ENCODE measurements at places on chromosomes 11 and 22.

GRCh38 chr11:61752117-61752924 lies at the start of gene MYRF:
MYRF (plus strand) TSS chr11:61752636; CDS start chr11:61752745, 109 bp downstream.
- peak; percentile 4 for DNase-seq

DNA sequence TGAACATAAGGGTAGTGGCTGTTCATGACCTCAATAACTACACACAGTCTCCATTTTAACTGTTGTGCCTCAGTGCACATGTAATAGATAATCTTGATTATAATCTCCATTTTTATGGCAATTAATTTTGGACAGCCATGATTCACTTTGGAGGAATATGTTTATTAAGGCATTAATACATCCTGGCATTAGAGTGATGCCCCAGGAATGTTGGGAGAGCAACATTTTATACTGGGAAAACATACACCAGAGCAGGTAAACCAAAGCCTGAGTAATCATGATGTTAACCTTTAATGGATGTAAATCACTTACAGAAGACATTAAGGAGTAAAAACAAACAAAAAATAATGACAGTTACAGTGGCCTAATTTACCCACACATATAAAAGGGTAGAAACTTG lies 886.3 kb upstream of the RAG2 start:
- no peak for DNase-seq

- DNase-seq = no peak
Observed at GRCh38 chr11:95545116-95545875, 244.3 kb downstream of the FAM76B start.

DNA sequence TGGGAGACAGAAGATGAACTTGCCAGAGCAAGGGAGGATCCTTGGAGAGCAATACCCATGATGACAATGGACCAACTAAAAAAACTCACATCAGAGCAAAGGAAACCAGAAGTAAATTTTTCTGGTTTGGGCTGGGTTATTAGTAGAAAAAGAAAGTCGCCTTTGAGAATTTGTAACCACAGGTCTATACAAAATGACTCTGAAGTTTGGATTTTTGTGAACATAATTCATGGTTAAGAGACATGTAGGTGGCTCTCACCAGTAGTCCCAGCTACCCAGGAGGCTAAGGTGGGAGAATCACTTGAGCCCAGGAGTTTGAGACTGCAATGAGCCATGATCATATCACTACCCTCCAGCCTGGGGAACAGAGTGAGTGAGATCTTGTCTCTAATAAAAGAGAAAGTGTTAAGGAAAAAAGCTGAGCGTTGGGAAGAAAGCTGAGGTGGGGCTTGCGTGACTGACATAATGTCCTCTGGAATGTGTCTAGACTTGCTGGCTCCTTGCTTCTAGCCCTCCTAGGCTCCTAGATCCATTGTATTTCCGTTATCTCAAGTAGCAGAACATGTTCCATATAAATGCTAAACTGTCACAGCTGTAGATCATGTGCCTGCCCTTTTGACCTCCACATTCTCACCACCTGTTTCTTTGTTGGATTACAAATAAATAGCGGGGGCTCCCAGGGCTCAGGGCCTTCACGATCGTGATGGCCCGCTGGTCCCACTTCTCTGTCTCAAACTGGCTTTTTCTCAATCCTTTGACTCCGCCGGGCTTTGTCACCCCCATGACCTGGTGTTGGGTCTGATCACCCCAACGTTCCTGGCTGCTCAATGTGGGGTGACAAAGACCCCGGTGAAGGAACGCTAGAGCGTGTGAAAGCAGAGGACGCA lies 56.2 kb upstream of the SC5D start:
- no peak for DNase-seq

DNA sequence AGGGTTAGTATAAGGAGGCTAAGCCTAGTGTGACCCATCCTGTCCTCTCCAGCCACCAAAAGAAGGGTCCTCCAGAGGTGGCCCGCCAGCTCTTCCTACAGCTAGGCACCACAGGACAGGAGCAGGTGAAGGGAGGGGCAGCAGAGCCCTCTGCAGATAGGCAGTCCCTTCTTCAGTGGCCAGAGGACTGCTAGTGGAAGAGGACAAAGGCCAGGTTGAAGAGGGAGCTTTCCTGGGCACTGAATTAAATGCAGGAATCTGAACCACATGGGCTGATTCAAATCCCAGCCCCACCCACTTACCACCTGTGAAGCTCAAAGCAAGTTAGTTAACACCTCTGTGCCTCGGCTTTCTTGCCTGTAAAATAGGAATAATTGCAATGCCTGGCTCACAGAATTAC lies 409.5 kb downstream of the NXPE2 start:
- DNase-seq = no peak

DNA sequence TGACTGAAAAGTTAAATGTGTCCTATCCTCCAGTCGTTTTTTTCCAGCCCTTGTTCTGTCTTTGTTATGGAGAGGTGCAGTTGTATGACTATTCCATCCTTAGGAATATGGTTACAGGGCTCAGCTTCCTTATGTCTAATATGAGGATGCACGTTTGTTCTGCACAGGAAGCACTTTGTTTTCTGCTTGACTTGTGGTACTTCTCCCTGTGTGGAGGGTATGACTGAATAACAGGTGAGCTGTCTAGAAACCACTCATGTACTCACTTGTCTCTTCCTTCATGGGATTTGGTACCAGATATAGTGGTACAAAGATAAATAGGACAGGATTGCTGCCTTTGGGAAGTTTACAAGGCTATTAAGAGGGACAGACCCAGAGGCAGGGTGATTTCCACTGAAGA lies 17.4 kb downstream of the CABIN1 start:
- no peak for DNase-seq

DNA sequence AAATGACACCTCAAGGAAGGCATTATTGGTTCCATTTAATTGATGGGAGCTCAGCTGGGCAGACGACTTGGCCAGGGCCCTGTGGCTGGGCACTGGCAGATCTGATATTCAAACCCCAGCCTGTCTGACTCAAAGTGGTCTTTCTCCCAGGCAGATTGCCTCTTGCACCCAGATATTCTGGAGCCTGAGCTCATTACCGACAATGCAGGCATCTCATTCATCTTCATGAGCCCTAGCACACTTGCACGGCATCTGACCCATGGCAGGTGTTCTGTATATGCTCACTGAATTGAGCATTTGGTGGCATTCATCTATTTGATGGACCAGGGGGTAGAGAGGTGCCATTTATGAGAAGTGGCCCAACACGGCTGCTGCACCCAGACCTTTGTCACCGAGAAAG lies 193.1 kb downstream of the DSCAML1 start:
- DNase-seq = no peak

DNA sequence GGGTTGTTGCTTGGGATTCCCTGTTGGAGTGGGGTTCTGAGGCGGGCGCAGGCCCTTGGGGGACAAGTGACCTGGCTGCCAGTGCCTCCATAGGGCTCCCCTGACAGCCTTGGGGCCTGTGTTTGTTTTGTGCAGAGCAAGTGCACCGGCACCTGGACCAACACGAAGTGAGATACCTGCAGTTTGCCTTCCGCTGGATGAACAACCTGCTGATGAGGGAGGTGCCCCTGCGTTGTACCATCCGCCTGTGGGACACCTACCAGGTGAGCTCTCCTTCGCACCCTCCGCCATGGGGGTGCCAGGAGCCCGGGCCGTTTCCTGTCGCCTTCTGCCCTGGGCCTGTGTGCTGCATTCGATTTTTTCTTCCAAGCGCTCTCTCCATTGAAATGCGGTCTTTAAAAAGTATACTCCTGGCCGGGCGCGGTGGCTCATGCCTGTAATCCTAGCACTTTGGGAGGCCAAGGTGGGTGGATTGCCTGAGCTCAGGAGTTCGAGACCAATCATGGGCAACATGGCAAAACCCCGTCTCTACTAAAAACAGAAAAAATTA lies 274.6 kb downstream of the TBC1D22A start:
- DNase-seq = no peak

- DNase-seq = no peak
Observed at GRCh38 chr11:34284156-34284555, 73.7 kb downstream of the ABTB2 start.

GRCh38 chr11:105156231-105156630 lies 16.7 kb upstream of the CARD18 start:
- no peak for DNase-seq

GRCh38 chr11:123233280-123233974 lies 38.4 kb upstream of the CLMP start:
- DNase-seq = no peak

DNA sequence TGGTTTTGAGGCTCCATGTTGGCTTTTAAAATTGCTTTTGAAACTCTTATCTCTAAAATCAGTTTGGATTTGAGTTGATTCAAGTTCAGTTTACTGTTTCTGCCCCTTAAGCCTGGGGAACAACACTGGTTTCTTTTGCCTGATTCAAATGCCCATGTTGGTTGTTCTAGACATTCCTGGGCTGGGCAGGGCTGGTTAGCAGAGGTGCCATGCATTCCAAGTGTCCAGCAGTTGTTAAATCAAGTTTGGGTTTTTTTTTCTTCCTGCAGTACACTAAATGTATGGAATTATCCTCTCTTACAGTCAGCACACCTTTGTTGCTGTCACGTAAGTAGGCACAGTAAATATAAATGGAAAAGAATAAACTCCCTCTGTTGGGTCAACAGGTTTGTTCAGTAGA lies 67.2 kb upstream of the MTMR2 start:
- no peak for DNase-seq

- DNase-seq = no peak
Observed at GRCh38 chr11:2767801-2768200, 68.0 kb upstream of the KCNQ1OT1 start.

- DNase-seq = no peak
Observed at GRCh38 chr11:132093536-132094259, 723.3 kb downstream of the NTM start.

DNA sequence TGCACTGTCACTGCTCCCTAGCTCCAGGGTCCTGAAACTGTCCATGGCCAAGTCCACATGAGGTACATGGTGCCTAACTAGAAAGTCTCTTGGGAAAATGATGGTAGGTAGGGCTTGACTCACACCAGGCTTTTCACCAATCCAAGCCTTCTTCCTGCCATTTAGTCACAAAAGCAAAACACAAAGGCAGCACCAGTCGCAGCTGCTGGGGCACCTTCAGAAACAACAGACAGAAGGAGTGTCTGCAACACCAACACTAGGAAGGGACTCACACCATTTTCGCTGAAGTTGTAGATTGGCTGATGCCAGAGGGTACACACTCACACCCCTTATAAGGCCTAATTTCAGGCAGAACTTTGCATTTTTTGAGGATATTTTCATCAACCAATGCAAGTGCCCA lies 55.7 kb downstream of the SYTL2 start:
- DNase-seq = no peak

DNA sequence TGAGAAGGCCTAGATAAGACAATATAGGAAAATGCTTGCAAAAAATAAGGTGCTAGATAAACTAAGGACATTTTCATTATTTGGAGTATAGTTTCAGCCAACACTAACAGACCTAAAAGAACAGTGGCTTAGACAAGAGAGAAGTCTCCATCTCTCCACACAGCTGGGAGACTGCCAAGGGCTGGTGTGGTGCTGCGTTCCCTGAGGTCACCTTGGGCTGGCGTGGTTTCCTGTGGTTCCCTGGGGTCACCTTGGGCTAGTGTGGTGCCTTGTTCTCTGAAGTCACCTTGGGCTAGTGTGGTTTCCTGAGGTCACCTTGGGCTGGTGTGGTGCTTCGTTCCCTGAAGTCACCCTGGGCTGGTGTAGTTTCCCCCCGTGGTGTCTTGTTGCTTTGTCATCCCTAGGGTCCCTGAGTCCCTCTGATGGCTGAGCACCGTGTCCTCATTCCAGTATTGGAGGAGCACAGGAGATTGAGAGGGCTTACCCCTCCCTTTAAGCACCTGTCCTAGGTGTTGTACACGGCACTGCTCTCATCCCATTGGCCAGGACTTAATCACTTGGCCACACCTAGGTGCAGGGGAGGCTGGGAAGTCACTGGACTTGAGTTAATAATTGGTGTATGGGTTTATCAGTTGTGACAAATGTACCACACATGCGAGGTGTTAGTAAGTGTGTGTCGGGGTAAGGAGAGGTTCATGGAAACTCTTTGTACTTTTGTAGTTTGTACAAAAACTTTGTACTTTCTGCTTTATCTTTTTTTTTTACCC lies 14.9 kb downstream of the SAMM50 start:
- no peak for DNase-seq

DNA sequence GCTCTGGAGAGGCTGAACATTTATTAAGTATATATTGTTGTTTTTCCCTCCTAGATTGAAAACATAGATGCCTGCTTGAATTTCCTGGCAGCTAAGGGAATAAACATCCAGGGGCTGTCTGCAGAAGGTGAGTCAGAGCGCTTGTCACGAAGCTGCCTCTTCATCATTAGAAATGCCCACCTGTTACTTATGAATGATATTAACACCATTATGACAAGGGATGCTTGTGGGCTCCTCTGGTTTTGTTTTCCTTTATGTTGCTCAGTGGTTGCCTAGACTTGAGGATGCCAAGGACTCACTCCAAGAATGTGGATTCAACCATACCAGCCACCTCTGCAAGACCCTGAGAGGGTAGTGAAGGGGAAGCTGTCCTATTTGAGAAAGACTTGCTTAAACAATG lies 156.2 kb downstream of the NAV2 start:
- no peak for DNase-seq

GRCh38 chr11:75639762-75640181 lies 29.1 kb downstream of the MAP6 start:
- no peak for DNase-seq

GRCh38 chr11:47189100-47189834 lies 3.0 kb upstream of the PACSIN3 start:
- no peak for DNase-seq

GRCh38 chr11:69131644-69132300 lies 24.0 kb upstream of the SMIM38 start:
- no peak for DNase-seq

DNA sequence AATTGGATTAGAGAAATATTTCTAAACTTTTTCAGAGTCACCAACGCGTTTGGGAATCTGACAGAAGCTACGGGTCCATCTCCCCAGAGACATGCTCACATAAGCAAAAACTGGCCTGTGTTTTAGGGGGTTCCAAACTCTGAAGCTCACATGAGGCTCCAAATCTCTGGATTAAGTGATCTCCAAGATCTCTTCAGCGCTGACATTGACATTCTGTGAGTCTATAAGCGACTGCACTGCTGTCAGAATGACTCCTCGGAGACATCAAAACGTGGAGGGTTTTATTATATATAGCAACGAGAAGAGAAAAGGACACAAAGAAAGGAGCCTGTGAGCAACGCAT lies 642 bp upstream of the SIK2 start:
- DNase-seq = no peak

DNA sequence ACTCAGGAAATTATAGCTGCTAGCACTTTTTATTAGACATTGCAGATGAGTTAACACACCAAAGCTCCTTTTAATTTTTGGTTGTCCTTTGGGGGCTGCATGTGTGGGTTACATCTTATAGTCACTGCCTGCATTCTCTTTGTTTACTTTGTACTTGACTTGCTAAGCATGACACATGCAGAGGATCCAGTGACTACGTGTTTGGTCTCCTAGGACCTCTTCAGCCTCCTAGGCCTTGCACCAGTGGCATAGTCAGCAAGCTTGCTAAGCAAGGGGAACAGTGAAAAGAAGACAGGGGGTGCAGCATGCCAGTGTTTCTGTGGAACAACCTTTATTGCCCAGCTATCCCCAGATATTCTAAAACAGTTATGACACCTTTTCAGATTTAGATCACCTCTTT lies 108.2 kb downstream of the PAX6 start:
- DNase-seq = no peak

- no peak for DNase-seq
Observed at GRCh38 chr11:108694846-108695245, 30.0 kb downstream of the DDX10 start.
